ENCODE measurements at places on chromosomes 2 and 18.

- DNase-seq: no peak
Measured at GRCh38 chr18:48806551-48807261, 144.1 kb downstream of the SMAD7 start.

DNA sequence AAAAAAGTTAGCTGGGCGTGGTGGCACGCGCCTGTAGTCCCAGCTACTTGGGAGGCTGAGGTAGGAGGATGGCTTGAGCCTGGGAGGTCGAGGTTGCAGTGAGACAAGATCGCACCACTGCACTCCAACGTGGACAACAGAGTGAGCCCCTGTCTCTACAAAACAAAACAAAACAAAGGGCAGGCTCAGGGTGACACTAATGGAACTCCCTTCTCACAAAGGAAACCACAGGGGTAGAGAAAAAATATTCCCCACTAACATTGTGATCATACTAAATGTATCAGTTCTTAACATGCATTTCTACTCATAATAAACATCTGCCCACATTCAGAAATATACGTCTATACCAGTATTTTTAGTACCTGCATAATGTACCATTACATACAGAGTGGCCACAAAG is 21.1 kb downstream of the STAM2 start:
- DNase-seq: no peak

- DNase-seq: no peak
Measured at GRCh38 chr18:9429662-9429993, 45.7 kb upstream of the RALBP1 start.

- no peak for DNase-seq
Measured at GRCh38 chr2:142756430-142756829, 121.0 kb upstream of the KYNU start.

GRCh38 chr2:19847486-19847885 is 54.3 kb downstream of the TTC32 start:
- no peak for DNase-seq

- DNase-seq: no peak
Measured at GRCh38 chr18:79961527-79962291, 2.7 kb upstream of the HSBP1L1 start.

- DNase-seq: peak; percentile 77
Measured at GRCh38 chr2:169584005-169584877, at the start of gene PPIG. Gene PPIG (plus strand): TSS chr2:169584351. CDS start chr2:169604042, 19,691 bp downstream.

- no peak for DNase-seq
Measured at GRCh38 chr2:27102329-27102728, 15.8 kb downstream of the KHK start.

Data from NCI-H2107 (cell line).